A549 treated with GW870086 at 1 μM for 4 hours (cell line): ENCODE measurements at places on chromosomes 1 and 21. TPM values are rescaled to one million over a fixed set of nuclear protein-coding genes. Genes with fewer than 3 reads are reported as not detected.

The KLHDC9 gene
- 1.4 to 2.0 TPM (median 1.6 TPM) in 5 replicates for total RNA-seq

The TNFRSF8 gene
- total RNA-seq = 0.06 to 0.23 TPM (median 0.11 TPM) in 5 replicates

The PGBD5 gene
- 0.35 to 0.66 TPM (median 0.42 TPM) in 5 replicates for total RNA-seq

The FLG2 gene
- not detected in 5 replicates for total RNA-seq

The SPRR2F gene
- not detected in 5 replicates for total RNA-seq

The CYP2J2 gene
- 0.08 TPM in 1 of 5 replicates, not detected in the others for total RNA-seq

The RGS18 gene
- not detected in 5 replicates for total RNA-seq

The DEPDC1 gene
- 11.7 to 14.5 TPM (median 13.7 TPM) in 5 replicates for total RNA-seq

The TNFSF4 gene
- 0.06 to 0.09 TPM (median 0.09 TPM) in 4 of 5 replicates, not detected in the other for total RNA-seq

The EFNA3 gene
- 6.9 to 11.0 TPM (median 10.3 TPM) in 5 replicates for total RNA-seq

The OR2L2 gene
- total RNA-seq = not detected in 5 replicates

The ANGPTL1 gene
- not detected in 5 replicates for total RNA-seq

The CELA3B gene
- not detected in 5 replicates for total RNA-seq

The CHI3L2 gene
- total RNA-seq = 0.42 to 0.79 TPM (median 0.54 TPM) in 4 of 5 replicates, not detected in the other

The SMIM1 gene
- total RNA-seq = 0.79 to 1.9 TPM (median 1.3 TPM) in 5 replicates

The TAL1 gene
- not detected in 5 replicates for total RNA-seq

The SPATA45 gene
- not detected in 5 replicates for total RNA-seq

The RNU1-2 gene
- 36.3 TPM in 1 of 5 replicates, not detected in the others for total RNA-seq

The CFAP57 gene
- total RNA-seq = 0.31 to 1.4 TPM (median 0.49 TPM) in 5 replicates

The PCP4L1 gene
- 0.10 to 0.11 TPM in 2 of 5 replicates, not detected in the others for total RNA-seq

The MAGI3 gene
- 3.4 to 4.4 TPM (median 3.8 TPM) in 5 replicates for total RNA-seq

The ADAMTSL4 gene
- total RNA-seq = 3.1 to 7.2 TPM (median 5.2 TPM) in 5 replicates

The LORICRIN gene
- not detected in 5 replicates for total RNA-seq

The ATP1A1 gene
- 283 to 323 TPM (median 307 TPM) in 5 replicates for total RNA-seq

The ENO1 gene
- total RNA-seq = 2,787 to 2,973 TPM (median 2,894 TPM) in 5 replicates

The HFM1 gene
- total RNA-seq = 0.07 TPM in 1 of 5 replicates, not detected in the others

The TTC22 gene
- 0.08 TPM in 1 of 5 replicates, not detected in the others for total RNA-seq

The PBXIP1 gene
- 13.0 to 14.6 TPM (median 13.5 TPM) in 5 replicates for total RNA-seq

The THEM5 gene
- total RNA-seq = not detected in 5 replicates

The IQCC gene
- total RNA-seq = 1.7 to 2.1 TPM (median 2.0 TPM) in 5 replicates

The NBPF14 gene
- total RNA-seq = 17.7 to 22.4 TPM (median 22.0 TPM) in 5 replicates

The KCND3 gene
- total RNA-seq = not detected in 5 replicates

The NEGR1 gene
- total RNA-seq = not detected in 5 replicates
